ENCODE measurements at places on chromosomes 7 and 10. TPM values are rescaled to one million over a fixed set of nuclear protein-coding genes. Genes with fewer than 3 reads are reported as not detected.

The TFEC gene
- 1.0 TPM for total RNA-seq

The GNAT3 gene
- total RNA-seq, result not detected

The TSPAN12 gene
- total RNA-seq, result 10.7 TPM

The SLC26A4 gene
- total RNA-seq, result 0.99 TPM

The ZNF680 gene
- 7.3 TPM for total RNA-seq

The SAMD9 gene
- 10.7 TPM for total RNA-seq

Measured in endothelial cell of coronary artery (primary cell).